Stimulated activated CD4-positive, alpha-beta T cell treated with anti-CD3 and anti-CD28 coated beads, Interleukin-15, amount 100 ng/mL, for 1 hour (primary cell): ENCODE measurements at places on chromosomes 2 and 18.

GRCh38 chr2:200625282-200625681 is 39.5 kb downstream of the AOX1 start:
- no peak for DNase-seq

- DNase-seq: no peak
Observed at GRCh38 chr2:66477135-66477842, 42.4 kb downstream of the MEIS1 start.

DNA sequence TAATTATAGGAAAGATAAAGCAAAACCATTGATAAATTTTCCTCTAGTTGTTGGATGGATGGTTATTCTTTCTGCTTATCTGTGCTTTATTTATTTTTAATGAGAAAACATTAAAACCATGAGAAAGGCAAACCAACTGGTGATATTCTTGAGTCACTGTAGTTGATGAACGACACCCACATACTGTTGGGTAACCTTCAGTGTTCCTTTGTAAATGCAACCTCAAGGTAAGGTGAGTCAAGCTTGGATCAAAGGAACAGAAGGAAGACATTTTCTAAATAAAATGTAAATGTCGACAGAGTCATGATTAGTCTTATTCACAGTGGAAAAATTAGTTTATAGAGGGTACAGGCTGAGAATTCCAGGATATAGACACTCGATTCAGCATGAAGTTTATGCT is 12.7 kb downstream of the ABCB11 start:
- DNase-seq: no peak

GRCh38 chr2:24597181-24597870 is 106.3 kb downstream of the NCOA1 start:
- DNase-seq: no peak
